Activated CD4-positive, alpha-beta T cell treated with anti-CD3 and anti-CD28 coated beads, Interleukin-2, Interleukin-4, amounts not matched to agents 100 ng/mL and 50 ng/mL, durations not matched to agents 16 hours and 8 hours (primary cell): ENCODE measurements at places on chromosomes 5 and 9.

GRCh38 chr5:124195411-124195810 lies 551.0 kb downstream of the ZNF608 start:
- no peak for DNase-seq

DNA sequence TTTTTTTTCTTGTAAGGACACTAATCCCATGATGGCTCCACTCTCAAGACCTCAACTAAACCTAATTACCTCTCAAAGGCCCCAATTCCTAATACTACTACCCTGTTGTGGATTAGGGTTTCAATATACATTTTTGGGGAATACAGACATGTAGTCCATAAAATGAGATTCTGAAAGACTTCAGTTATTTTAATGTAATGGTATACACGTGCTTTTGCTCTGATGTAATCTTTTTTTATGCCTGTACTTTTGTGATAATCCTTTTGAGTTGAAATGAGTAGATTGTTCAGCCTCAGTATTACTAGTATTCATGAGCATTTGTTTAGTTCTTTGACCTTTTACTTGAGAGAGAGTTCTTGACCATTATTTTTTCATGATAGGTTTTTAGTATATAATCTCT lies 9.5 kb downstream of the CEP78 start:
- DNase-seq: no peak

DNA sequence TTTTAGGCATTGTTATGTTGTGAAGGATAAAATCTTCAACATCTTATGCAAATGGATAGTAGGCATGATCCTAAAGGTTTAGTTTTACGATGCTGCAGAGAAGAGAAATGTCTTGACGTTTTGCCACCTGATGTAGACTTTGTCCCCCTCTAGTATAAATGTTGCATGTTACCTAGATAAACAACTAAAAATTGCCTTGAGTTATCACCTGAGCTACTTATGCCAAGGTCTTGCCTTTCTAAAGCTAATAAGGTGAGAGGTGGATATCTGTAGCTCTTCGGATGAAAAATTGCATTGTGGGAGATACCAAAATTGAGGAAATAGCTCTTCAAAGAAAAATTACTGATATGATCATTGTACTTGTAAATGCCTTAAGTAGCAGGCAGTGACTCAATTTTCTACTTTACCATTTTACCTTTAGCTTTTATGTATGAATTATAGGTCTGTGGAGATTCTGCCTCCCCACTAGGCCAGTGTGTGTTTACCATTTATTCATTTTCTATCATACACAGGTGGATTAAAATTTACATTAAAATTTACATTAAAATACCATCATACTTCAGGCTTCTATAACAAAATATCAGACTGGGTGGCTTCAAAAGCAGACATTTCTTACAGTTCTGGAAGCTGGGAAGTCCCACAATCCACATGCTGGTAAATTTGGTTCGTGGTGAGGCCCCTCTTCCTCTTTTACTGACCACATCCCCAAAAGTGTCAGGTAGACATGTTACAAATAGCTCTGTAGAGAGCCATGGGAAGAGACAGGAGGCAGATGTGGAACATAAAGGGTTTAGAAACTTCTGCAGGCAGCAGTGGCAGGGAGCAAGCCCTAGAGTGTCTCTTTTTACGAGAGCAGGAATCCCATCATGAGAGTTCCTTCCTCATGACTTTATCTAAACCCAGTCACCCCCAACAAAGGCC lies 100.7 kb upstream of the ERBIN start:
- DNase-seq: no peak

DNA sequence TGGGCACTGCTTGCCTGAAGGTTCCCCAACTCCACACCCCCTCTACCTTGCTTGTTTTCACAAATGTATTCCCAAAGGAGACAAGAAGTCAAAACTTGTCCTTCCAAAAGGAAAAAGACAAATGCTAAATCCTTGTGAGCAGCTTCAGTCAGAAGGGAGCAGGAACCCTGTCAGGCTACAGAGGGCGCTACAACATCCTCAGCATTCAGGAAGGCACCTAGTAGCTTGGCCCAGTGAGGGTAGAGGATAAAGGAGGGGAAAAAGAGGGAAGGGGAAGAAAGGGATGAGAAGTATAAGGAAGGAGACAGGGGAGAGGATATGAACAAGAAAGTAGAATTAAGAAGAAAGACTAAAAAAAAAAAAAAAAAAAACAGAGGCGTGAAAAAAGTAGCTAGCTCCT lies 97.5 kb downstream of the MLLT3 start:
- no peak for DNase-seq

DNA sequence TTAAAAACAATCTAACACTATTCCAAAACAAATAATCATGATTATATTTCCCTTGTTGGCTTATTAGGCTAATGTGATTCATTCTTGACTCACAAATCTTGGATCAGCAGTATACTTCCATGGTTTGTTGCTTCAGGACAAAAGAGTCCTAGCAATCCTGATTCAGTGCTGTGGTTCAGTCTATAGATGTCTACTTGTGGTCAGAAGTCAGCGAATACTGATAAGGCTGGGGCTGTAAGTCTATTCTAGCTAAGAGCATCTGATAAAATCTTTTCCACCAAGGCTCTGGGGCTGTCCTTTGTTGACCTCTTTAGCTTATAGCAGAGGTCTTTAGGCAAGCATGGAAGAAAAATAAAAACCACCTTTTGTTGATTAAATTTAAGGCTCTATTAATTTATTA lies 4.4 kb upstream of the SMIM3 start:
- no peak for DNase-seq

DNA sequence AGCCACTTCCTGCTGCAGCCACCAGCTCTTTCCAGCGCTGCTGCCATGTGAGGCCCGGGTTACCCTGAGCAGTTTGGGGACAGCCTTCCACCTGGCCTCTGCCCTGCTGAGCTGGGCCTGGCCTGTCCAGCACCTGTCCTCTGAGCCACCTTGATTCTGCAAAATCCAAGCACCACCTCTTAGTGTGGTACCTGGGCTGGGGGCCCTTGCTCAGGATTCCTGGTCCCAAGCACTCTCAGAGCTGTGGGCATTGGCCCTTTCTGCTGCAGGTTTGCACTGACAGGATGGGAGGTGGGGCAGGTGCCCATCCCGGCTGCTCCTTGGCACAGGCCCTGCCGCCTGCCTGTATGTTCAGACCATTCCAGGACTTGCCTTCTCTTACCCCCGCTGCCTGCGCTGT lies 309.2 kb upstream of the IRX4 start:
- DNase-seq: no peak

- DNase-seq: no peak
Observed at GRCh38 chr9:131405858-131406537, 12.1 kb downstream of the PRRC2B start.
